ENCODE measurements at places on chromosomes 2 and 18.

DNA sequence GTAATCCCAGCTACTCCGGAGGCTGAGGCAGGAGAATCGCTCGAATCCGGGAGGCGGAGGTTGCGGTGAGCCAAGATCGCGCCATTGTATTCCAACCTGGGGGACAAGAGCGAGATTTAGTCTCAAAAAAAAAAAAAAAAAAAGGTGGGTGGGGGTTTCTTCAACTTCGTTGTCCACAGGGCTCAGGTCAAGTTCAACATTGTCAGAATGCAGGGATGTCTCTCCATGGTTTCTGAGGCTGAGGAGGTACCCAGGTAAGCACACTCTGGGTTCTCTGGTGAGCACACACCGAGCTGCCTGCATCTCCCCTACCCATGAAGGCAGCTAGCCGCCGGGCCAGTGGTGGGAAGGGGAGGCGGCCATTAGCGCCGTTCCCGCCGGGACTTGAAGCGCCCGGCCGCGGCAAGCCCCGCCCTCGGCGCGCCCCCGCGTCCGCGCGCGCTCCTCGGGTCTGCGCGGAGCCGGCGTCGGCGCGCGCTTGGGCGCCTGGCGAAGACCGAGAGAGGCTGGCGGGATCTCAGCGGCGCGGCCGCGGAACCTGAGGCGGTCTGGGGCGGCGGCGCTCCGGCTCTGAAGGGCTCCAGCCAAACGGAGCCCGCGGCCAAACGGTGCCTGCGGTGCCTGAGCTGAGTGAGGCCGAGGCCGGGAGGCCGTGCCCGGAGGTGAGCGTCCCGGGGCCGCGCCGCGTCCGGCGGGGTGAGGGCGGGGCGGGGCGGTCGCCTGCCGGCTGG, at the start of gene UBXN2A:
TSS of gene UBXN2A (plus strand) at position 477 of the 731 bp plus-strand sequence. CDS start 17,852 bp downstream, outside the sequence.
- peak; percentile 82 for DNase-seq

DNA sequence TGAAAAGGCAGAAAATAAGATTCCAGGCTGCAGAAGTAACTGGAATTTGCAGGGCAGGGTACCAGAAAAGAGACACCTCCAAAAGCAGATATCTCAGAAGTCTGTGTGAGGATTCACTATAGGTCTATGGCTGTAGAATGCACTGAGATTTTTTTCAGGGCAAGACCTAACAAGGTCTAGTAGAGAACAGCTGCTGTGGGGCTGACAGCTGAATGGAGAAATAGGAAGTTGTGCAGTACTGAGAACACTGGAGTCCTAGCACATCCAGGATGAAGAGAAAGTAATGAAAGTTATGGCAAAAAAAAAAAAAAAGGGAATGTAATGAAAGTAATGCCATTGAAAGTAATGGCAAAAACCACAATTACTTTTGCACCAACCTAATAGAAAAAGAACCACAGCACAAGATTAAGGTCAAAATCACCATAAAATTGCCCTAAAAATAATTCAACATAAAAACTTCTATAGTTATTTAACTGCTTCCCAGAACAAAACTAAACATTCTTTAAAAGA, 57.3 kb downstream of the CPO start:
- DNase-seq, result no peak

DNA sequence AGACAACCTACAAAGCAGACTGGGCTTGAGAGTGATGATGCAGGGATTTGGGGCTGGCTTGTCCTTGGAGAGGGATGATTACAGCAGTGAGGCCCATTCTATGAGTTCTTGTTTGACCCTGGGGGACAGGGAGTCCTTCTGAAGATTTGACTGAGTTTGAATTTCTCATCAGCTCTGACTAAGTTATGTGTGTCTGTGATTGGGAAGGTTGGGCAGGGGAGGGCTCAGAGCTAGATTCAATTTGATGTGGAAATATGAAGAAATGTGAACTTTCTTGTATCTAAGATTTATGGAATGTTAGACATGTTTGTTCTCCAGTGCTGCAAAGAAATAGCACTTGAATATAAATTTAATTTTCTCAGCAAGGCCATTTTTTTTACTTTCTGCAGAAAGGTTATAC, 19.9 kb upstream of the IL1R2 start:
- DNase-seq, result no peak

GRCh38 chr2:8332646-8333045, 349.2 kb upstream of the ID2 start:
- DNase-seq, result no peak

DNA sequence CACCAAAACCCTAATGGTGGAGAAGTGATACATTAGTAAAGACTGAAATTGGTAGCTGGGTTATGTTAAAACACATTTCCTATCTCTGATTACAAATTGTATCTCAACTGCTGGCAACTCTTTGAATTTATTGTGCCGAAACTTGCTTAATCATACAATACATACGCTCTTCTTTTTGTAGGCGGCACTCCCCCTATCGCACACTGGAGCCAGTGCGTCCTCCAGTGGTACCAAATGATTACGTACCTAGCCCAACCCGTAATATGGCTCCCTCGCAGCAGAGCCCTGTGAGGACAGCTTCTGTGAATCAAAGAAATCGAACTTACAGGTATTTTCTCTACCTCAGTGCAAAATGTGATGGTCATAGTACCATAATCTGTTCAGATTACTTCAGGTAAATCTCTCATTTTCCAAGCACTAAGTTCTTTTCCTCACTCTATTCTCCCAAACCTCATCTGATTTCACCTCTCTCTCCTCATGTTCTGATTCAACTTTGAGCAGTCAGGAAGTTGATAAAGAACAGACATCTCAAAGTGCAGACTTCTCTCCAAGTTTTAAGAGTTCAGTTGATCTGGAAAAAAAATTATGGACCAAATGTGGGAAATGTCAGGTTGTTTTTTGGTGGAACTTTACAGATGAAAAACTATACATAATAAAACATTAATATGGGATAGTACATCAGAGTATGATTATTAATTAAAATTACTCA, 66.5 kb downstream of the ABI2 start:
- DNase-seq, result no peak

- DNase-seq, result no peak
Observed at GRCh38 chr2:157245846-157246764, 11.4 kb upstream of the GALNT5 start.

DNA sequence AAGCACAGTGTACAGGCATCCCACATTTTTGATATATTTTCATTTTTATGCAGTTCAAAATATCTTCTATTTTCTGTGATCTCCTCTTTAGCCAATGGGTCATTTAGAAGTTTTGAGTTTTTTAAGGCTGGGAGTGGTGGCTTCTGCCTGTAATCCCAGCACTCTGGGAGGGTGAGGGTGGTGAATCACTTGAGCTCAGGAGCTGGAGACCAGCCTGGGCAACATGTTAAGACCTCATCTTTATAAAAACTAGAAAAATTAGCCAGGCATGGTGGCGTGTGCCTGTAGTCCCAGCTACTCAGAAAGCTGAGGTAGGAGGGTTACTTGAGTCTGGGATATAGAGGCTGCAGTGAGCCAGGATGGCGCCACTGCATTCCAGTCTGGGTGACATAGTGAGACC, 17.8 kb downstream of the UBR3 start:
- no peak for DNase-seq

- DNase-seq, result peak; percentile 78
Observed at GRCh38 chr2:25314514-25315315, 27.0 kb downstream of the DNMT3A start.

GRCh38 chr2:40332191-40332826, 119.6 kb downstream of the SLC8A1 start:
- DNase-seq, result no peak

GRCh38 chr18:47737956-47738355, 192.5 kb downstream of the SMAD2 start:
- DNase-seq, result no peak

- no peak for DNase-seq
Observed at GRCh38 chr2:49770919-49771318, 616.6 kb upstream of the FSHR start.

- no peak for DNase-seq
Observed at GRCh38 chr18:9671214-9671613, 36.9 kb upstream of the RAB31 start.

- no peak for DNase-seq
Observed at GRCh38 chr18:41992066-41992465, 37.0 kb downstream of the PIK3C3 start.

DNA sequence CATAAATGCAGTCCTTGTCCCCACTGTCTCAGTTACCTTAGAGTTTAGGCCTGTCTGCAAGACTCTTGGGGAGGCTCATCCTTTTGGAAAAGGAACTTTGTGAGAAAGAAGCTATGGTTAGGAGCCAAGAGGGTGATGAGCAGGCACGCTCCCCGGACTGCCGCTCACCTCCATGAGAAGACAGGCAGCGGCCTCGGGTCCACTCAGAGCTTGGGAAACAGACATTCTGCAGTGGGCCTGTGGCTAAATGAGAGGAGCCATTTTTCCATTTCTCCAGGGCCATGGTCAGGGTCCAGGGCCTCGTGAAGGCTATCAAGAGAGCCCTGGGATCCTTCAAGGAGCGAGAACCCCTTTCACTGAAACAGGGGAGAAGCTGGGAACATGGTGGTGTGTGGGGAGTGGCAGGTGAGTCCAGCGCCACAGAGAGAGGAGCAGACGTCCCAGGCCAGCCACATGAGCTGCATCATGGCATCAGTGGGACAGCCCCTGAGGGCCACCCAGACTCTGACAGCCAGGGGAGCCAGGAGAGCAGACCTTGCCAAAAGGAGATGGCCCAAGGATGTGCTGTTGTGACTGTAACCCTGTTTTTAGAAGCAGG, 4.0 kb upstream of the TEX51 start:
- DNase-seq, result no peak

GRCh38 chr2:100178085-100178788, 35.8 kb upstream of the AFF3 start:
- DNase-seq, result peak; percentile 27

- no peak for DNase-seq
Observed at GRCh38 chr2:103484906-103485305, 723.1 kb downstream of the TMEM182 start.

- DNase-seq, result no peak
Observed at GRCh38 chr2:42917425-42917927, 125.1 kb upstream of the HAAO start.

DNA sequence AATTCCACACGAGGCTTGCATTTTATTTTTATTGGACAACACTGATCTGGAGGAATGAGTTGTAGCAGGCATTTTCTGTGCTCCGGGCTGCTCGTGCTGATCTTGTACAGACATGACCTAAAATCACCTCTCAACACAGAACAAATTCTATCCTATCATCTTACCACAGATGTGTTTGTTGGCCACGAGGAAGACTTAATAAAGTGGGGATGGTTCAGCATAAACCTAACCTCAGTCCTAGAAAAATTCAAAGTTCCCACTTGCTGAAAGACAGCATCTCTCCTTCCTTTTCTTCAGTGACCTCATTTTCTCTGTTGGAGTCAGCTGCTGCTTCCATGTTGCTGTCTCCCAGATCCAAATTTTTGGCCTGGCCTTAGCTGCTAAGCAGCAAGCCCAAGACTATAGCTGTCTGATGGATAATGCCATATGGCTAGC, 45.3 kb downstream of the RBKS start:
- DNase-seq, result no peak

DNA sequence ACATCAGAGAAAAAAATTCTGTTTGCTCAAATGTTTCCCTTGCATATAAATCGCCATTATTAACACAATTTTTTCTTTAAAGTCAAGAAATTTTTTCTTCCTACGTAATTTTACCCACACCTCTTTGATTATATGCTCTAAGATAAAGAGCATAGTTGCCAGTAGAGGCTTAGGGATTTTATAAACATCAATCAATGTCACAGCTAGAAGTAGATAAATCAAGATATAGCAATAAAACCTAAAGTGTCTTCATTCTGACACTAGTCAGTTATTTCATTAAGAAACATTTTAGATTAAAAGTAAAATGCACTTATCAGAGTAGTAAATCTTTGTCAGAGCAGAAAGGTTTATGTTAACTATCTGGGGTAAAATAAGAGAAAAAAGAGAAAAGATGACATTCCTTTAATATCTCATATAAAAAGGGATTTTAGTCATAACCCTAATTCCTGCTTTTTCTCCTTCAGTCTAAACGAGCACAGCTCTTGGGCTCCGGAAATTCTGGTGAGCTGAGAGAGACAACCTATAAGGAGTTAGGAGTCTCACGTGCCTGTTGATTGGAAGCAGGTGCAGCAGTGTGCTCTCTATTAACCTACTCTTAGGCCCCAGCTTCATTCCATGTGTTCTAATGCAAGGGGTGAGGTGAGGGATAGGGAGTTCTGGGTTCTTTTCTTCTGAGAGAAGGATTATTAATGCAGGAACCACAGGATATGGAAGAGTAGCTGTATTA, 172.4 kb upstream of the GULP1 start:
- no peak for DNase-seq

DNA sequence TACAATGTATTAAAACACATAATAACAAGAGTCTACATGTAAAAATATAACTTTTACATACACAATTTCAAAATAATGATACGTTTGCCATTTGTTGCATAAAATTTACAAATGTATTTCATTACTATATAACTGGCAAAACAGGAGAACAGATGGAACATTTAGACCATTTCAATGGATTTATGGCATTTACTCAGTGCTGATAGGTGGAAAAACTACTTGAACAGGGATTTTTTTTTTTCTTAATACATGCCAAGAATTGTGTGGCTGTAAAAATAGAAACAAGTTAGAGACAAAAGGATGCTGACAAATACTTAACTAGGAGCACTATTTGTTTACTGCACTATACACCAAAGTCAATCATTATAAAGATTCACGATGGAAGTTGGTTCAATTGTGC, 266.8 kb upstream of the CCDC68 start:
- no peak for DNase-seq

GRCh38 chr18:23850215-23850614, 161.0 kb downstream of the LAMA3 start:
- DNase-seq, result no peak

DNA sequence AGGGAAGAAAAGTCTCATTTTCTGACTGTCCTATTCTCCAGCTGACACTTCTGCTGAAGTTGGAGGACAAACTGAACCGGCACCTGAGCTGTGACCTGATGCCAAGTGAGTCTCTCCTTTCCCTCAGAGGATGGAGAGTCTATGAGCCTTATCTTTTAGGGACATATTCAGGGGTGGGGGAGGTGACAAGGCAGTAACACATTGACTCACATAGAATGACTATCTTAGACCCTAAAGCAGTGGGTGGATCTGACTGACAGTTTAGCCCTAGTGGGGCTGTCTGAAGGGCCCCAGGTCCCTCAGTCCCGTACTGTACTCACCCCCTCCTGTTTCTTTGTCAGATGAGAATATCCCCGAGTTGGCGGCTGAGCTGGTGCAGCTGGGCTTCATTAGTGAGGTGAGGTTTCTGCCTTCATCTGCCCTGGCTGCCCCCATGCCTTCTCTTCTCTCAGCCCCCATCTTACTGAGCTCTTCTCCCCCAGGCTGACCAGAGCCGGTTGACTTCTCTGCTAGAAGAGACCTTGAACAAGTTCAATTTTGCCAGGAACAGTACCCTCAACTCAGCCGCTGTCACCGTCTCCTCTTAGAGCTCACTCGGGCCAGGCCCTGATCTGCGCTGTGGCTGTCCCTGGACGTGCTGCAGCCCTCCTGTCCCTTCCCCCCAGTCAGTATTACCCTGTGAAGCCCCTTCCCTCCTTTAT, 805 bp upstream of the KRTCAP3 start:
- DNase-seq, result no peak

DNA sequence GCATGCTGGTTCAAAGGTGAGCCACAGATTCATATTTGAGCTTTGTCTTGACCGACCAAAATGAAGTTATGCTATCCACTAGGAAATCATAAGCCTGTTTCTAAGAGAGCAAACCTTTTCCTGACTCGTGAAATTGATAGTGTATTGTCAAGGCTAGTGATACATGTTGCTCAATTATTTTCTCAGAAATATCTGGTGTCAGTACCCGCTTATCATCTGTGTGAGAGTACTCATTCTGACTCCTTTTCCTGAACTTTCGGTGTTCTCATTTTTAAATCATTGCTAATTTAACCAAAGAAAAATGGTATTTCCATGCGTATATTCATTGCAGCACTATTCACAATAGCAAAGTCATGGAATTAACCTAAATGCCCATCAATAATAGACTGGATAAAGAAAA, 56.2 kb downstream of the SGPP2 start:
- no peak for DNase-seq
